ENCODE measurements at places on chromosomes 11 and 22.

DNA sequence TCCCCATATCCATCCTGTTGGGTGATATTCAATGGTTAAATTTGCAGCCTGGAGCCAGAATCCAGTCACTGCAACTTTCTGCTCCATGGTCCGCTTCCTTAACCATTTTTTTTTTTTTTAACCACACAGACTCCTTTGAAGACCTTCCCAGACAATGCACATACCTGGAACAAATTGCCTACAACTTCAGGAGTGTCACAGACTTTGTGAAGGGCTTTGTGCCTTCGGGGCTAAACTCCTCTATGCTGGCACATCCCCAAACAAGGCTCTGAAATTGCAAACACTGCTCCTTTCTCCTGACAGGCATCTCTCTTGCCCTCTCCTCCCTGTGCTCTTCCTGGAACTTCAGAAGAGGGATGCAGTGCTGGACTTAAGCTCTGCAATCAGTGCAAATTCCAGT lies 40.6 kb downstream of the TENM4 start:
- no peak for DNase-seq

DNA sequence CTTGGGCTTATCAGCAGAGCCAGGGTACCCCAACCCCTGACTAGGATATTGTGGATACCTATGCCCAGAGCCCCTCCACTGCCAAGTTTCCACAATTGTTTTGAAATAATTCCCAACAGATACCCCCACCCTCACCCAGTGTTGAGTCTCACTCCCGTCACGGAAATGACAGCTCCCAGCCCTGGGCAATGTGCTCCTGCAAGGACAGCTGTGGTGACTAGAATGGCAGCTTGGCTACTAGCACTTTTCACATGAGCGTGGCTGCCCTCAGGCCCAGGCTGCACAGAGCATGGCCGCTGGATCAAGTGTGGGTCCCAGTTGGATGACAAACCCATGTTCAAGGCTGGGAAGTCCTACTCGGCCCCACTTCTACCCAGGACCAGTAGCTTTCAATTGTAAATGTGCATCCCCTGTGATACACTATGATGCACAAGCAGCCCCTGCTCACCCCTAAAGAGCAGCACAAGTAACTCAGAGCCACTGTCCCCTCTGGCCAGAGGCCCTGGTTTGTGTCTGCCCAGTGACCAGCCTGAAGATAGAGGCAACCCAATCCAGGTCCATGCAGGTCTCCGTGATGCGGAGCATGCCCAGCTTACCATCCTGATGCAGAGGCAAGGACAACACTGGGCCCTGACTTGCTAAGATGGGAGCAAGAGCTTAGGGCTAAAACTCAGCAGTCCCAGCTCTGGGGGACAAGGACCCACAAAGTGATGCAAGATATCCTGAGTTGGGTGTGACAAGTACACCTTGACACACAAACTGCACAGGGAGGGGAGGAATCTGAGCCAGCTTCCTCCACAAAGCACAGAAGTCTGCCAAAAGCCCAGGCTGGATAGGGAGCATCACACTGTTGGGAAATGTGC lies 13.2 kb downstream of the KCNQ1OT1 start:
- DNase-seq, result no peak

GRCh38 chr11:28011813-28012212 lies 96.1 kb downstream of the KIF18A start:
- no peak for DNase-seq

GRCh38 chr11:96044747-96045146 lies 120.8 kb upstream of the MTMR2 start:
- DNase-seq, result no peak
